ENCODE measurements at places on chromosomes 1 and 21. TPM values are rescaled to one million over a fixed set of nuclear protein-coding genes. Genes with fewer than 3 reads are reported as not detected.

Gene AGBL4
- 0.18 TPM for total RNA-seq

Gene OR2T33
- not detected for total RNA-seq

Gene LMOD1
- total RNA-seq = 347 TPM

Gene FCRL4
- not detected for total RNA-seq

- H3K4me1 ChIP-seq = no peaks in the 10 kb centered on the region
- H3K4me3 ChIP-seq = no peak overlapping the region
- no peak overlapping the region for H3K27ac ChIP-seq
- peaks cover 2% of the 10 kb centered on the region for H3K27me3 ChIP-seq
- no peak for DNase-seq
Observed at GRCh38 chr1:206855859-206856258, 9.6 kb upstream of the IL20 start.

DNA sequence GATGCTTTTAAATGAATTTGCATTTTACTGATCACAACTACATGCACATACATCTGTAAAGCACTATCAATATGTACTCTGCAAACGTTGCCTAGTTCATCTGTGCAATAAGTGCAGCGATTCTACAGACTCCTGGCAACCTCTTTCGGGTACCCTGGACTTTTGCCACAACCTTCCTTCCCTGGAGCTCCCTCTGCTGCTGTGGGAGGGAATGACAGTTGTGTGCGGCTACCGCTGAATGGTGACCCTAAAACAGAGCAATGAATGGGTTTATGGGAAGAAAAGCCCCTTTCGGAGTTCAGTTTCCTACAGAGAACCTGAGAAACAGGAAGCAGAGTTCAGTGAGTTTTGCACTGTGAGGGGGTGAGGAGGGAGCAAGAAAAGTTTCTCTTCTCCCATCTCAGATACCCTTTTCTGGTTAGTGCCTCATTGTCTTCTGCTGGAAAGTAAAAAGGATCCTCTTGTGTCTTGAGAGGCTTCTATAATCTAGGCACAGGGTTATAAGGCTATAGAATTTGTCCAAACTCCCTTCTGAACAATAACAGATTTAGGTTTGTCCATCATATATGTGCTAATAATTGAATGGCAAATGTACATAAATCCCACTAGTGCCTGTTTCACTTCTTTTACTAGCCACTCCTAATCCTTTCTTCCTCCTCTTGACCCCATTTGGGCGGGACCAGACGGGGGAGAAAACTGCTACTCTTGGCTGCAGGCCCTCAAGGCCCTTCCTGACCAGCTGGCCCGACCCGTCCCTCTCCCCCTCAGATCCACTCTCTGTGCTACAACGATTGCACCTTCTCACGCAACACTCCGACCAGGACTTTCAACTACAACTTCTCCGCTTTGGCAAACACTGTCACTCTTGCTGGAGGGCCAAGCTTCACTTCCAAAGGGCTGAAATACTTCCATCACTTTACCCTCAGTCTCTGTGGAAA is 19.8 kb upstream of the SARS1 start:
- H3K4me1 ChIP-seq = no peaks in the 10 kb centered on the region
- H3K4me3 ChIP-seq = no peak overlapping the region
- H3K36me3 ChIP-seq = no peaks in the 10 kb centered on the region
- no peak overlapping the region for H3K27ac ChIP-seq

- DNase-seq = no peak
- no peak overlapping the region for H3K27ac ChIP-seq
- no peaks in the 10 kb centered on the region for H3K27me3 ChIP-seq
Observed at GRCh38 chr1:70586046-70586445, 175.0 kb downstream of the CTH start.

GRCh38 chr1:170063109-170063826 is 11.2 kb downstream of the KIFAP3 start:
- no peak overlapping the region for H3K4me3 ChIP-seq
- no peak for DNase-seq
- H3K27me3 ChIP-seq = no peaks in the 10 kb centered on the region
- peaks cover 2% of the 10 kb centered on the region for H3K4me1 ChIP-seq
- H3K36me3 ChIP-seq = no peaks in the 10 kb centered on the region

- no peaks in the 10 kb centered on the region for H3K36me3 ChIP-seq
- H3K27ac ChIP-seq = no peak overlapping the region
- no peaks in the 10 kb centered on the region for H3K27me3 ChIP-seq
- no peak overlapping the region for H3K4me3 ChIP-seq
- no peak for DNase-seq
- H3K4me1 ChIP-seq = no peaks in the 10 kb centered on the region
Observed at GRCh38 chr21:35015435-35016024, 33.6 kb downstream of the RUNX1 start.

All from aorta (tissue), 5 donors.